Ovary (tissue), 10 donors: ENCODE measurements at places on chromosomes 11 and 22. TPM values are rescaled to one million over a fixed set of nuclear protein-coding genes. Genes with fewer than 3 reads are reported as not detected.

GRCh38 chr11:95920460-95921105, 3.3 kb downstream of the MTMR2 start:
- H3K36me3 ChIP-seq, result no peaks in the 10 kb centered on the region
- no peak overlapping the region for H3K4me3 ChIP-seq
- peaks cover 3% of the 10 kb centered on the region for H3K4me1 ChIP-seq
- H3K27me3 ChIP-seq, result no peaks in the 10 kb centered on the region
- no peak overlapping the region for H3K27ac ChIP-seq

- H3K27me3 ChIP-seq, result no peaks in the 10 kb centered on the region
- no peak overlapping the region for H3K27ac ChIP-seq
- no peaks in the 10 kb centered on the region for H3K36me3 ChIP-seq
- no peaks in the 10 kb centered on the region for H3K4me1 ChIP-seq
- DNase-seq, result no peak
Observed at GRCh38 chr11:88169471-88169870, 5.8 kb downstream of the RAB38 start.

Gene CARD10
- total RNA-seq, result 13.6 TPM

Gene CASP5
- 0.32 TPM for total RNA-seq

- H3K27ac ChIP-seq, result no peak overlapping the region
- peaks cover 16% of the 10 kb centered on the region for H3K4me1 ChIP-seq
- H3K36me3 ChIP-seq, result no peaks in the 10 kb centered on the region
- H3K4me3 ChIP-seq, result no peak overlapping the region
Observed at GRCh38 chr11:79413268-79413667, 27.6 kb downstream of the TENM4 start.

GRCh38 chr11:15146271-15147003, 31.7 kb downstream of the INSC start:
- H3K4me3 ChIP-seq, result no peak overlapping the region
- no peaks in the 10 kb centered on the region for H3K36me3 ChIP-seq
- H3K27me3 ChIP-seq, result no peaks in the 10 kb centered on the region
- H3K4me1 ChIP-seq, result no peaks in the 10 kb centered on the region

- no peak overlapping the region for H3K4me3 ChIP-seq
- no peaks in the 10 kb centered on the region for H3K27me3 ChIP-seq
- no peak for DNase-seq
- no peak overlapping the region for H3K27ac ChIP-seq
- no peaks in the 10 kb centered on the region for H3K4me1 ChIP-seq
- no peaks in the 10 kb centered on the region for H3K36me3 ChIP-seq
Observed at GRCh38 chr11:9060700-9061111, 30.7 kb downstream of the SCUBE2 start.

- H3K4me1 ChIP-seq, result peaks cover 3% of the 10 kb centered on the region
- H3K27ac ChIP-seq, result no peak overlapping the region
- H3K36me3 ChIP-seq, result no peaks in the 10 kb centered on the region
- DNase-seq, result no peak
Observed at GRCh38 chr11:46666516-46666915, 33.9 kb downstream of the ARHGAP1 start.
